Fibroblast of the conjunctiva (primary cell): ENCODE measurements at places on chromosomes 1 and 21.

DNA sequence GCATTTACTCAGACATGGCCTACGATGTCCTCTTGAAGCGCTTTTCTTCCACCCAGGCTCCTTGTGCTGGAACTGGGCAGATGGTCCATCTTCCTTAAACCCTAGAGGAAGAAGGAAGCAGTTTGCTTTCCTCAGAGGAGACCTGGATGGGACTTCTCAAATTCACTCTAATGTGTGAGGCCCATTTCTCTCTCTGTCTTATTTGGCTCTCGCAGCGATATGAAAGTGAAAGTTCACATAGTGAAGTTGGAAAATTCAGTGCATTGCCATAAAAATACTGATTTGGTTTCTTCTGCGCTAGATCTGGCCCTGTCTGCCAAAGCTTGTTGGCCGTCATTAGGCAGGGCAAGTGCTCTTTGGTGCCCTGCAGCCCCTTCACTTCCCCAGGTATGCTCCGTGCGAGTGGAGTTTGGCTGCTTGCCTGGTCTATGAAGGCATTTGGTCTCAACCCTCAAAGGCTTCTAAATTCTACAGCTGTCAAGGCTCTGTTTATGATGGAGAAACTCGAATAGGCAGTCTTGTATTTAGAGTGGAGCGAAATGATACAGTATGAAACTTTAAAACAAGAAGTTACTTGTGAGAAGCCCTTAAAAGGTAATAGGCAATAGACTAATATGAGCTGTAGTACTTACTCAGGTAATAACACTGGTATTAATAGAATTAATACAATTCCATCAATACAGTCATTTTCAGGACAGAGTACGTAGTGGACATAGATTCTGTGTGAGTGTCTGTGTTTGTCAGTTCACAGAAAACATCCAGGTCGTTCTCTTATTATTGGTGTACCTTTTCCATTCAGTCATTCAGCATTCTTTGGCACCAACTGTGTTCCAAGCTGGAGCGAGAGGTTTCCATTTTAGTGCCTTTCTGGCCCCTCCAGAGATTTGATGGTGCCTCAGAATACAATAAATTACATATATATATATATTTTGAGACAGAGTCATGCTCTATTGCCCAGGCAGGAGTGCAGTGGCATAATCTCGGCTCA lies 20.5 kb downstream of the SZRD1 start:
- DNase-seq, result no peak

- no peak for DNase-seq
Observed at GRCh38 chr1:116767782-116768382, 13.7 kb downstream of the CD2 start.

GRCh38 chr1:226092965-226093364 lies 30.4 kb downstream of the H3-3A start:
- no peak for DNase-seq

DNA sequence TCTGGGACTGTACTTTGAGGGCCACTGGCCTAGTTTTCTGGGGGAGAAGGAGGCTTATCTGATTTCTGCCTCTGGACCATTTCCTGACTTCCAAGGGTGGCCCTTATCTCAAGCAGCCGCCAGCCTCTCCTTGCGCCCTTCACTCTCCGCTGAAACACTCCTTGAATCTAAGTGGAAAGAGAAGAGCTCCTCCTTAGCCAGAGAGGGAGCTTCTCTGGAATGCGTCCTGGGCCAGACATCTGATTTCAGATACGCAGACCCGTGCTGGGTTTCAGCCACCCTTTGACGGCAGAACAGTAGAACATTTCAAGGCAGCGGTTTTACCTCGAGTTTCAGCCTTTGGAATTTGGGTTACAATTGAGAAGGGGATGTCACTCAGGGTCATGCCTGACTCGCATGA lies 308.0 kb downstream of the CAMTA1 start:
- no peak for DNase-seq

DNA sequence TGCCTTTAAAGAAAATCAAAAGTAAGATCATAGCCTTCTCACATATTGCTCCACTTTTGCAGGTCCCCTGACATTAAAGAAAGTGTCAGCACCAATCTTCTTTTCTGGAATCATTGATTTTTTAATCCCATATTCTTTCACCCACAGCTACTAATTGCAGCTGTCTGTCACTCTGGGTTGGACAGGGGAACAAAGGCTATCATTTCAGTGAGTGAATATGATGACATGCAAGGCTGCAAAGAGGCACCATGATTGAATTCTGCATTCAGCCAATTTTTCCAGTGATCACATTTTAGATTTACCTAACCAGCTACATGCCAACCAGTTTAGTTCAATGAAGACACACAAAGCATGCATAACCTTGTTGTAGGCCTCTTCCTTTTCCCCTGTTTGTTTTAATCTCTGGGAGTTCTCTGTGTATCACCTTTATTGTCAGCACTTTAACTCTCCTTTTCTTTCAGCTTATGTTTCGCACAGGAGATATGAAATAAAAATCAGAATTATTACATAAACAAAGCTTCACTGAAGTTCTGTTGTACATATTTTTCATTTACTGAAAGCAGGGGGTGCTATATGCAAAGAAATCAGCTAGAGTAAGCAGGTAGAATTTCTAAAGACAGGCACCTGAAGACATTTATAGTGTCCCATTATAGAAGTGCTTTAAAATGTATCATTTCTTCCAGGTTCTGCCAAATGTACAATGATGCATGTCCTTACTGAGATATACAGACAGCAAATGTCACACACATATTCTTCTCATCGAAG lies 584.8 kb downstream of the PLA2G4A start:
- DNase-seq, result no peak

- no peak for DNase-seq
Observed at GRCh38 chr1:216758161-216758560, 34.9 kb upstream of the ESRRG start.

GRCh38 chr1:30353637-30354036 lies 369.7 kb downstream of the MATN1 start:
- no peak for DNase-seq

- DNase-seq, result no peak
Observed at GRCh38 chr1:152153996-152154395, 5.0 kb downstream of the RPTN start.

- DNase-seq, result no peak
Observed at GRCh38 chr21:46665566-46665965, 30.1 kb downstream of the PRMT2 start.

- no peak for DNase-seq
Observed at GRCh38 chr1:46176211-46176865, at the start of gene P3R3URF. TSS of gene P3R3URF (minus strand) at chr1:46176488. CDS start at chr1:46176471, 17 bp downstream.

- DNase-seq, result no peak
Observed at GRCh38 chr1:150981177-150981804, 801 bp upstream of the ANXA9 start.

- DNase-seq, result no peak
Observed at GRCh38 chr1:241542199-241542907, 10.2 kb downstream of the KMO start.

- no peak for DNase-seq
Observed at GRCh38 chr1:167641786-167642500, 11.9 kb downstream of the RCSD1 start.

GRCh38 chr1:173688300-173688699 lies 18.6 kb upstream of the ANKRD45 start:
- DNase-seq, result no peak

- no peak for DNase-seq
Observed at GRCh38 chr21:43203591-43203990, 34.8 kb downstream of the CRYAA start.

DNA sequence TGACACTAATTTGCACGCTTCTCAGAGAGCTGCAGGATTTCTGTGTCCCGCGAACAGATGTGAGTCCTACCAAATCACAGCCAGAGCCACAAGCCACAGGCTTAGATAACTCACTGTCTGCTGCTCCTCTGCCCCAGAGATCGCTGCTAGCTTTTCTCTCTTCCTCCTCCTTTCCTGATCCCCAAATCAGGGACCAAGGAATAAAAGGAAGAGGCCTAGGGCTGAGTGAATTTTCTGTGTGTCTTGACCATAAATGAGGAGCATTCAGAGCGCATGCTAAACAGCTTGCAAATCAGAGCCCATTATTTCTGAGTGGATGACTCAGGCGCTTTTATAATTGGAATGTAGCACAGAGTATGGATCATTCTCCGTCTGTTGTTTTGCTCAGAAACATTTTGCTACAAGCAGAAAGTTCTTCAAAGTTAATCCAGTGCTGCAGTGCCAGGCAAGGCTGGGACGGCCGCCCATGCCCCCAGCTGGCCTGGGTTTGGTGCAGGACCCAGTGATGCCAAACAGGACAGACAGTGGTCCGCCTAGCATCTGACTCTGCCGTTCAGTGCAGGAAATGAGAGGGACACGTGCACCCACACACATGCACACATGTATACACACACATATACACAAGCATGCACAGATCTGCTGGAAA lies 38.2 kb downstream of the KCNAB2 start:
- no peak for DNase-seq

GRCh38 chr1:236451796-236452373 lies 57.8 kb downstream of the EDARADD start:
- no peak for DNase-seq

- no peak for DNase-seq
Observed at GRCh38 chr1:154212083-154212482, 6.0 kb upstream of the CFAP141 start.

DNA sequence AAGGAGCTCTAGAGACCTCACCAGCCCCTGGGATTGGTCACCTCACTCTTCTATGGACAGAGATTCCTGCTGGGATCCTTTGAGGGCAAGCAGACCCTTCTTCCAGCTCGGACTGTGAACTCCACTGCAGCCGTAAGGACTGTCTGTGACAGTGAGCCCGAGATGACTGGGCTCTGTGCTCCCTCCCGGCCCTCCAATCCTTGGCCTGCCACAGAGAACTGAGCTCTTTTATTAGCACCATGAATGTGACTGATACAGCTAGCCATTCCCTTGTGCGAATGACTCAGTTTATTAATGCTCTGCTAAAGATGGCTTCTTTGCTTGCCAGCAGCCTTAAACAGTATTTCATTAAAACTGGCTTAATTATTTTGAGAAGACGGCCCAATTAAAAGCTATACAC lies 194.6 kb upstream of the LMO4 start:
- no peak for DNase-seq

- no peak for DNase-seq
Observed at GRCh38 chr1:53111073-53111556, 31.3 kb downstream of the SLC1A7 start.

DNA sequence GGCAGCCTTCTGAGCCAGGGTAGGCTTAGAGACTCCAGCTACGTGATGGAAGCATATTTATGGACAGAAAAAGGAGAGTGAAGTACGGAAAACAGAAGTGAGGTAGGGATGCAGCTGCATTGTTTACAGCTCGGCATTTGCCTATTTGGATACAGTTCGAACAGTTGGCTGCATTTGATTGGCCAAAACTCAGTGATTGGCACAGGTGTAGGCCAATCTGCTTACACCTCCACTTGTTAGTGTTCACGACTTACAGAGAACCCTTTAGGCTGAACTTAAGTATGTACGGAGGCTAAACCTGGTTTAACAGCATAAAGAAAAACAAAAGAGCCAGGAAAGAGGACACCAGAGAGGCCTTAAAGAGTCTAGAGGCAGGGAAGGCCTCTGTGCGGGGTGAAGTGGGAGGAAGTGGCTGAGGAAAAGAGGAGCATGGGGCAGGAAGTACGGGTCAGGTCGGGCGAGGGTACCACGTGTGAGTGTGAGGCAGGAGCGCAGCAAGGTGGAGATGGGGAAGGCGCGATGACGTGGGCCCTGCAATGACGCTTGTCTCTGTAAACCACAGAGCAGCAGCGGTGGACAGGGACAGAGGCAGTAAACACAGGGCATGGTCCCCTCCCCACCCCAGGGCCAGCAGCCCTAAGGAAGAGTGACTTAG lies 32.0 kb downstream of the RSPH1 start:
- DNase-seq, result no peak

- DNase-seq, result no peak
Observed at GRCh38 chr1:41773842-41774241, 144.9 kb downstream of the HIVEP3 start.

GRCh38 chr1:36803868-36804570 lies 230.3 kb downstream of the GRIK3 start:
- no peak for DNase-seq
